ENCODE measurements at places on chromosomes 3 and 15.

DNA sequence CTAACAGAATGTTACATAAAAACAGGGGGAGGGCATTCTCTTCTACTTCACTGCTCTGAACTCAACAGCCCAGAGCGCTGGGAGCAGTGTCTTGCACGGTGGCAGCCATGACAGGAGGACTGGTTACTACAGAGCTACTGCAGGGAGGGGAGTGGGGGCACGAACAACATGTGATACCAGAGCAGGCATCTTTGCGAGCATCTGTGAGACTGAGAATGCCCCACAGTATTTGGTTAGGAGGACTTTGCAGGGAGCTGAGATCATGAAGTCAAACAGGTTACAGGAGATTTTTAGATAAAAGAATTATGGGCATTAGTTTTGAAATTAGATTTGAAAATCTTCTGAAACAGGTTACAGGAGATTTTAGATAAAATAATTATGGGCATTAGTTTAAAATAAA is 58.8 kb upstream of the GOLGA8B start:
- no peak for DNase-seq

- no peak for DNase-seq
These were observed 329.7 kb downstream of the TIGIT start for GRCh38 chr3:114623420-114624046.

GRCh38 chr3:14118400-14119381 is 6.0 kb downstream of the CHCHD4 start:
- DNase-seq: no peak

- no peak for DNase-seq
These were observed 38.8 kb downstream of the SPG21 start for GRCh38 chr15:64950888-64951287.

DNA sequence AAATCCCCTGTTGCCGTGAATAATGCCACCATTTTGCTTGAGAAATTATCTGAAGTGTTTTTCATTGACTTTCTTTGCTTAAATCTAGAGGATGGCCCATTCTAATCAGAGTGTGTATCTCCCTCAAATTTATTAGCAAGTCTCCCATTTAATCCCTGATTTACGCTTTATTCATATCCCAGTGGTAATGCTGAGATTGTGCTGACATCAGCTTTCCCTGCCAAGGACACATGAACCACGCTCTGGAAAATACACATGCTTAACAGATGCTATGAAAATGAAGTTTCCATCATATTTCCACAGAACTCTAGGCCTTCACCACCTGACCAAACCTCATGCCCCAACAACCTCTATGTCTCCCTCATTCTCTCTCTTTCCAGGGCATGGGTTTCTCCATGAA is 545.4 kb downstream of the TUSC7 start:
- DNase-seq: no peak

DNA sequence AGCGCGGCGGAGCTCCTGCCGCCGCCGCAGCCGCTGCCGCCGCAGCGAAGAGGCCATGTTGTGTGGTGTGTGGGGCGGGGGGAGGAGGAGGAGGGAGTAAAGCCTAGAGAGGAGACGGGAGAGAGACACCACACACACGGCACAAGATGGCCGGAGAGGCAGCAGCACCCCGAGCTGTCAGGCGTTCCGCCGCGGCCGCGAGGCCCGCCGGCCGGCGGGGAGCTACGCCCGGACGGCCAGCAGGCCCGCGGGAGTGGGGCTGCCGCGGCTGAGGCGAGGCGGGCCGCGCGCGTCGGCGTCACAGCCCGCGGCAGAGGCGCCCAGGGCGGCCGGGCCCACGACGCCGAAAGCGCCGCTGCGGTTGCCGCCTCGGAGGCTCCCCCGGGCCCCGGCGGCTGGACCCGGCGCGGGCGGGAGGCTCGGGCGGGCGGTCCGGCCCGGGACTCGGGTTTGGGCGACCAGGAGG is 17.4 kb upstream of the CHD2 start:
- no peak for DNase-seq

All from CD14-positive monocyte (primary cell).